ENCODE measurements at places on chromosomes 5 and 9.

- peaks cover 14% of the 10 kb centered on the region for H3K4me1 ChIP-seq
- H3K36me3 ChIP-seq = no peaks in the 10 kb centered on the region
- no peak overlapping the region for H3K27ac ChIP-seq
- no peak overlapping the region for H3K4me3 ChIP-seq
- no peaks in the 10 kb centered on the region for H3K27me3 ChIP-seq
Observed at GRCh38 chr9:99345942-99346341, 123.9 kb downstream of the SEC61B start.

- DNase-seq = no peak
- no peak overlapping the region for H3K4me3 ChIP-seq
- H3K4me1 ChIP-seq = peaks cover 5% of the 10 kb centered on the region
- H3K27ac ChIP-seq = no peak overlapping the region
Observed at GRCh38 chr5:59116231-59116865, 533.5 kb downstream of the RAB3C start.

DNA sequence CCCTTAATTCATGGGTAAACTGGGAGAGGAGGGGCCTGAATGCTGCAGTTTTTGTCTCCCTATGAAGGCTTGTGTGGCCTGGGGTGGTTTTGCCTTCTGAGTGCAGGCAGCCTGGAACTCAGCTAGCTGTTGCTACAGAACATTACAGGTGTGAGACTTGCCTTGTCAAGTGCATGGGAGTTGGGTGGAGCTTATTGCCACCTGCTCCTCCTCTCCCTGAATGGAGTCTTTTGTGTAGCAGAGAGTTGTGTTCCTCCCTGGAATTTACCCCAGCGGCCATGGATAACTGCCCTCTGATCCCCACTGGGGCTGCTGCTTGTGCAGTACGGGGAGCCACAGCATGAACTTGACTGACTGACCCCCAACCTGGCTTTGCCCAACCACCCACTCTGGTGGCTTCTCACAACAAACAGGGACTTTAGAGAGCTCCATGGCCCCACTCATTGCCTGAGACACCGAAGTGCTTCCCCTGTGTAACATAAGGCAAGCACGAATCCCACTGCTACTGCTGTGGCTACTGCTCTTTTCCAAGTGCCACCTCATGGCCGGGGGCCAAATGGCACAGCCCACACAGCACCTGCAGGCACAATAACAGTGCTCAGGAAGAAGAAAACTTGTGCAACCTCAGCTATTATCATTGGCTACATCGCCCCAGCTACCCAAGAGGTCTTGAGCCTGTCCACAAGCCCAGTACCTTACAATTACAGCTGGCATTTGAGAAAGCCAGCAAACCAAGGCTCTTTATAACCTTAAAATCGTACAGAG, 942.9 kb downstream of the CDH18 start:
- no peaks in the 10 kb centered on the region for H3K27me3 ChIP-seq
- no peak for DNase-seq
- no peak overlapping the region for H3K4me3 ChIP-seq

DNA sequence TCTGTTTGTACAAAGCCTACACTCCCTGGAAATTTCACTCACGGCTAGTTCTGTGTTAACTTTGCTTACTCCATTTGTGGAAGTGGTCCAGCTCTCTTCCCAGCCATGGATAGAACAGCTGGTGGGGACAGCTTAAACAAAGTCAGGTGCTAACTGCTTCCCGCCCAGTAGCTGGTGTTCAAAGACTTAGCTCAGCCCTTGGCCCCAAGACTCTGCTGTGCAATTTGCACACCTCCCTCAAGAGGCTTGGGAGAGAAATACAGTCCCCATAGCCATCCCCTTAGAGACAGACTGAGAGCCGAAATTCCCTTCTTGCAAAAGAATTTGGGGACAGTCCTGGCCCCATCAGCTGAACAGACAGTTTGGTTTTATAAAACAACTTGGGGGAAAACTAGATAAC, 73.8 kb upstream of the RAI14 start:
- no peaks in the 10 kb centered on the region for H3K36me3 ChIP-seq
- H3K27ac ChIP-seq = no peak overlapping the region
- H3K4me3 ChIP-seq = no peak overlapping the region
- no peak for DNase-seq
- H3K27me3 ChIP-seq = no peaks in the 10 kb centered on the region

DNA sequence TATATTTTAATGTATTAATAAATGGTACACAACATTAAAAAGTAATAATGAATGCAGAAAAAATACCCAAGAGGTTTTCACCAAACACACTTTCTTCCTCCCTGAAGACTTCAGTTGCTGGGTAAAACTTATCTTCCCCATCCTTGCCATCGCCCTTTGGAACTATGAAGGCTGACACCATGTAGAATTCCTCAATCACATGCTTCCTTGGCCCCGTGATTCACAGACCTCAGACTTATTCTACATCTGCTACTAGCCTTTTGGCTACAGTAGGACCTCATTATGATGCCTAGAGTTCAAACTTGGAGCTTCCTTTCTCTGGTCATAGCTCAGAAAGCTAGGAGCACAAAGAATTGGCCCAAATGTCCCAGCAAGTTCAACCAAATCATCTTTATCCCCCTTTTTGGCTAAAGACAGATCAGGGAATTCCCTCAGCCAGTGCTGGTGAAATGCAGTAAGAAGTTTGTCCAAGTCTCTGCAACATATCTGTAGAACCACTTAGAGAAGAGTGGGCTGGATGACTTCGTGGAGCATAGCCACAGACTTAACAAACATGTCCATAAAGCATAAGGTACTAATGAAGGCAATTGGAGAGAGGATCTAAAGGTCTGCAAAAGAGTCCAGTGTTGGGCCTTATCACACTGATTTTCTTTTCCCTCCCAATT, 253.5 kb downstream of the SEC61B start:
- no peaks in the 10 kb centered on the region for H3K4me1 ChIP-seq
- DNase-seq = no peak
- H3K27me3 ChIP-seq = no peaks in the 10 kb centered on the region
- no peak overlapping the region for H3K27ac ChIP-seq
- no peaks in the 10 kb centered on the region for H3K36me3 ChIP-seq

DNA sequence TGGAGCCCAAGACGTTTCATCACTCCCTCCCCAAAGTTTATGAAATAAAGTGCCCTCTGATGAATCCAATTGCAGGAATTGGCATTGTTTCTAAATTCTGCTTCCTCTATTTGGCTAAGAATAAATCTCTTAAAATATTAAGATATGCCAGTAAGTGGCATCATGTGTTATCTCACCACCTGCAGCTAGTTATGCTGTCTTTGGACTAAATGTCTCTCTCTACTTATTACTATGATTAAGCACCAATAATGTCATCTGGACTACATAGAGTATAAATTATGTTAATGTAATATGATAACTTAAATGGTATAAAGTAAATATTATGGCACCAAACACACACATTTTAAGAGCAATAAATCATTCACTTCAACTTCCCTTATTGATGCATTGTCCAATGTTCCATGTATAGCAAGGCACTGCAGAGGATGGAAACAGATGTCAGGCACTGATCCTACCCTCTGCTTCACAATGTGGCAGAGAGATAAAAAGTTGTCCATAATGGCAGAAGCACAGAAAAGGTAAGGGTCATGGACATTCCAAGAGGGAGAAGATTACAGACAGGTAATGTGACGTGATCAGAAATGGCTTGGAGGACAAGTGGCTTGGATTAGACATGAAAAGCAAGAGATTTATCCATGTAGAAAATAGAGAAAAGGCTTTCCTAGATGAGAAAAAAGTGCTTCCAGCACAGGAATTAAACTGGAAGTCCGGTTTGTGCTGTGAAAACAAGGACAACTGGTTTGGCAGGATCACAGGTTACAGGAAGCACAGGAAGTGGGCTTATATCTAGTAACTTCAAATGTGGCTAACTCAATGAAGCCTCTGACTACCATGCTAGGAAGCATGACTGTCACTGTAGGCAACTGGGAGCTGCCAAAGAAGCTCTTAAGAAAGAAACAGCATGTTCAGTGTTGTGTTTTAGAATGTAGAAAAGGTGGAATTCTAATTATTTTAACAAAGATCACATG, 26.7 kb downstream of the MARCHF11 start:
- DNase-seq = no peak
- H3K4me3 ChIP-seq = no peak overlapping the region
- H3K36me3 ChIP-seq = no peaks in the 10 kb centered on the region
- H3K27ac ChIP-seq = no peak overlapping the region
- H3K27me3 ChIP-seq = no peaks in the 10 kb centered on the region

DNA sequence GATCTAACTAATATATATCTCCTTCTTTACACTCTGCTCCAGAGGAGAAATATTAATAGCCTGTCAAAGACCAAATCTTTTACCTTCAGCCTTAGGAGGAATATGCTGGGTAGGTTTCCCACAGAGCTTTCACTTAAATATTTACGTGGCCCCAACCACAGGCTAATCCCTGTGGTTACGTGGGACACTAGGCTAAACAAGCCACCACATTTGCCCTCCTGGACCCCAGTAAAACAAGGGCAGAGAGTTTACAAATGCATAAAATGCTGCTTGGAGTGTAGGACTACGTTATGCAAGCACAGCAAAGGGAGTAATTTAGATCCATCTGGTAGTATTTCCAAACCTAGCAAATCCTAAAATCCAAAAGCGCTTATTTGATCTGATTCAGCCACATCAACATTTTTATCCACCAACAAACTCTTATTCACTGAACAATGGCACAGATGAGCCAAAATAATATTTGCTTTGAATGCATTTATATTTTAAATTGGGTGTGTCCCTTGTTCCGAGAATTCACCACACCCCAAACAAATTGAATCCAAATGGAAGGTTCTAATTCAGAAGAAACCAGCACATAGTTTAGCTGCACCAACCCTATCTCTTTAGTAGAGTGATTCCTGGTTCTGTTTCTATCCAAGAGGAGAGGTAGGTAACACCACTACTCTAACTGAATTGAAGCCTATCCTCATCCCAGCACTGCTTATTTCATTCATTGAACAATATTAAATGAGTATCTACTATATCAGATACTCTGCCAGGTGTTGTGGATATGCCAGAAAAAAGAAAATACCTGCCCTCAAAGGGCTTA, 179.0 kb downstream of the TSSK1B start:
- no peak overlapping the region for H3K27ac ChIP-seq
- H3K27me3 ChIP-seq = no peaks in the 10 kb centered on the region
- H3K36me3 ChIP-seq = no peaks in the 10 kb centered on the region
- no peak for DNase-seq

- DNase-seq = no peak
- H3K4me3 ChIP-seq = no peak overlapping the region
- H3K4me1 ChIP-seq = no peaks in the 10 kb centered on the region
- no peak overlapping the region for H3K27ac ChIP-seq
- H3K27me3 ChIP-seq = no peaks in the 10 kb centered on the region
Observed at GRCh38 chr5:141051521-141051866, 320 bp downstream of the PCDHB1 start.

DNA sequence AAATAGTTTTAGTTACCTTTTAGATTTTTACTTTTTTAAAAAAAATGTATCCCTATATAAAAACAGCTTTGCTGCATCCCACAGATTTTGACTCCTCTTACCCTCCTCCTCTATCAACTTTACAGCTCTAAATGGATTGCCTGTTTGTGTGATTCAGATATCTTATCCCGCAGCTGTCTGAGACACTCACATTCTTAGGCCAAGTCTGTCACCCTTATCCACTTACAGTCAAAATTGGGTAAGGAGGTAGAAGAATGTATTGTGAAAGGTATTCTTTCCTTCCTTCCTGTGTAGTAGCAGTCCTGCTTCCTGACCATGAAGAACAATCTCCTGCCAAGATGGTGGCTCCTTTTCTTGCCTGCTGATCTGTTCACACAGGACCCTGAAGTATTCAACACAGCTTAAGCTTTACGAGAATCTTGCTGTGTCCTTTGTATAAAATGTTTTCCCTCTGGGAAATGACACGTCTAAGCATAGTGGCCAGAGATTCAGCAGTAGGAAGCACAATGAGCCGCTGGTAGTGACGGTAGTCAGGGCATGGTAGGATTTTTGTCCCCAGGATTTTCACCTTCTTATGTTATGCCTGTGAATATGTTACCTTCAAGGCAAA, 67.7 kb upstream of the ST8SIA4 start:
- no peak overlapping the region for H3K27ac ChIP-seq
- no peak overlapping the region for H3K4me3 ChIP-seq
- H3K36me3 ChIP-seq = no peaks in the 10 kb centered on the region
- no peak for DNase-seq
- no peaks in the 10 kb centered on the region for H3K4me1 ChIP-seq
- H3K27me3 ChIP-seq = no peaks in the 10 kb centered on the region

DNA sequence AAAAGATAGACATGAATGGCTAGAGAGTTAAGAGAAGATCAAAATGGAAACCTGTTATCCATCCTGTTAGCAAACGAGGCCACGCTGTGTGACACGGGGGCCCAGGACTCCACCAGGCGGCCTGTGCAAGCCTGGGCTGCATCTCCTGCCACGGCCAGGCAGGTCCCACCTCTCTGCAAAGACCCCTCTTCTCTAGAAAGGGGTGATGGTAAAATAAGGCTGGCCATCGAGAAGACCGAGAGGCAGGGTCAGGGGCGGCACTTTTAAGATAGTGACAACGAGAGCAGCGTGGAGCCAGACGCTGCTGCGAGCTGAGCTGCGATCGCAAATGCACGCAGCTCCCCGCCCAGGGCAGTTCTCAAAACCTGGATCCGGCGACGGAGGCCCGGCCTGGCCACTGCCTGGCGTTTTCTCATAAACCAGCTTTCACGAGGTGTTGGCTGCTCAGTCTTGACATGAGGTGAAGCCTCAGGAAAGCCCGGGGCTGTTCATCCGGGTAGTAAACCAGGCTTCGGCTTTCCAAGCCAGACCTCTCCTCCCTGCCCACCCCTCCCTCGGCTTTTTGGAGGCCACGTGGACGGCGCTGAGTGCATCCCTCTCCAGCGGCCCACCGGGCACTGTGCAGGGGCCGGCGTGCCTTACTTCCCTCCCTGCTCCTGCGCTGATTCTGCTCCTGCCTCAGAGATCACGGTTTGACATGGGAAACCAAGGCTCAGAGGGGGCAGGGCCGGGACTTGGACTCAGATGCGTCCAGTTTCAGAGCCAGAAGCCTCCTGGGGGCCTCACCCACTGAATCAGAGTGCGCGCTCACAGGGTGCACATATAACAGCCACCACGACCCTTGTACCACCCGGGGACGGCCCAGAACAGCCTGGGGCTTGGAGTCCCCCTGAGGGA, 151.6 kb upstream of the PHYKPL start:
- H3K27me3 ChIP-seq = no peaks in the 10 kb centered on the region
- peak; percentile 13 for DNase-seq
- H3K4me1 ChIP-seq = no peaks in the 10 kb centered on the region
- no peaks in the 10 kb centered on the region for H3K36me3 ChIP-seq
- no peak overlapping the region for H3K27ac ChIP-seq
